GM12878 (cell line): ENCODE measurements at places on chromosomes 3 and 15. TPM values are rescaled to one million over a fixed set of nuclear protein-coding genes. Genes with fewer than 3 reads are reported as not detected.
A peak's percentile ranks its signal among the peaks of the same experiment; 100 is the strongest.

FAM240A gene
- total RNA-seq, result not detected in 2 replicates

GRCh38 chr3:70774641-70775040 lies 462.2 kb upstream of the MDFIC2 start:
- no peak for DNase-seq
- no peaks in the 10 kb centered on the region for H3K4me1 ChIP-seq
- no peaks in the 10 kb centered on the region for H3K36me3 ChIP-seq
- no peak overlapping the region for H3K4me3 ChIP-seq
- no peak overlapping the region for H3K27ac ChIP-seq
- H3K27me3 ChIP-seq, result no peaks in the 10 kb centered on the region

LYZL4 gene
- total RNA-seq, result not detected in 2 replicates

- H3K4me1 ChIP-seq, result peaks cover 8% of the 10 kb centered on the region
- DNase-seq, result no peak
- H3K4me3 ChIP-seq, result no peak overlapping the region
- H3K27ac ChIP-seq, result no peak overlapping the region
- no peaks in the 10 kb centered on the region for H3K36me3 ChIP-seq
- H3K27me3 ChIP-seq, result no peaks in the 10 kb centered on the region
Observed at GRCh38 chr3:9908286-9908685, 5.6 kb downstream of the IL17RE start.

TRIM59 gene
- total RNA-seq, result 27.2 and 29.6 TPM in 2 replicates

- no peaks in the 10 kb centered on the region; the same call in 1 of the 2 replicates for H3K36me3 ChIP-seq
- H3K27me3 ChIP-seq, result no peaks in the 10 kb centered on the region
- DNase-seq, result no peak
- H3K4me1 ChIP-seq, result peaks cover 11% of the 10 kb centered on the region; the same call in 1 of the 2 replicates
- no peak overlapping the region for H3K4me3 ChIP-seq
- H3K27ac ChIP-seq, result peak overlapping the region; percentile 9; the same call in 1 of the 2 replicates
Observed at GRCh38 chr15:57091636-57092035, 173.2 kb downstream of the TCF12 start.

- no peak for DNase-seq
- no peaks in the 10 kb centered on the region for H3K4me1 ChIP-seq
- H3K27ac ChIP-seq, result no peak overlapping the region
- no peaks in the 10 kb centered on the region for H3K27me3 ChIP-seq
- H3K36me3 ChIP-seq, result no peaks in the 10 kb centered on the region
Observed at GRCh38 chr15:88484682-88485331, 17.3 kb downstream of the MRPS11 start.

GRCh38 chr3:31075876-31076275 lies 181.4 kb upstream of the GADL1 start:
- no peak overlapping the region for H3K27ac ChIP-seq
- DNase-seq, result no peak
- H3K36me3 ChIP-seq, result no peaks in the 10 kb centered on the region
- H3K4me1 ChIP-seq, result no peaks in the 10 kb centered on the region
- H3K27me3 ChIP-seq, result no peaks in the 10 kb centered on the region

DUOXA2 gene
- total RNA-seq, result not detected in 2 replicates

DNA sequence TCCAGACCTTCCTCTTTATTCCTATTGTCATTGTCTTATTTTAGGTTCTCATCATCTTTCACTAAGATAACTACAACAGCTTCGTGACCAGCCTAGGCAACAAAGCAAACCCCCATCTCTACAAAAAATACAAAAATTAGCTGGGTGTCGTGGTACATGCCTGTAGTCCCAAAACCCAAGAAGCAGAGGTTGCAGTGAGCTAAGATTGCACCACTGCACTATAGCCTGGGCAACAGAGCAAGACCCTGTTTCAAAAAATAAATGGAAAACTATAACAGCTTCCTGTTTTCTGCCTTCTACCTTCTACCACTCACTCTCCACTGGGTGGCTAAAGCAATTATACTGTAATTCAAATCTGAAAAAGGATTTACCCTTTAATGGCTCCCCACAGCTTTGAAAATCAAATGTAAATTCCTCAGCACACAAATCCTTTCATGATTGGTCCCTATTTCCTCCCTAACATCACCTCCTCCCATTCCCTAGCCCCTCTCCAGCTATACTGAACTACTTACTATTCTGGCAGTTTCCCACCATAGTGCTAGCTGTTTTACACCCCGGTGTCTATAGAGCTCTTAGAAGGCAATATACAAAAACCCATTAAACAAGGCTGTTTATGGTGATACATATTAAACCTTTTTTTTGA lies 33.4 kb downstream of the LRRFIP2 start:
- no peaks in the 10 kb centered on the region for H3K27me3 ChIP-seq
- no peak overlapping the region for H3K4me3 ChIP-seq
- no peak for DNase-seq
- H3K27ac ChIP-seq, result no peak overlapping the region
- peaks cover 26% of the 10 kb centered on the region for H3K4me1 ChIP-seq
- no peaks in the 10 kb centered on the region; the same call in 1 of the 2 replicates for H3K36me3 ChIP-seq

GRCh38 chr3:123568875-123569274 lies 16.0 kb downstream of the HACD2 start:
- no peaks in the 10 kb centered on the region for H3K27me3 ChIP-seq
- peaks cover 7% of the 10 kb centered on the region; the same call in 1 of the 2 replicates for H3K4me1 ChIP-seq
- no peak overlapping the region for H3K4me3 ChIP-seq
- no peak for DNase-seq

DNA sequence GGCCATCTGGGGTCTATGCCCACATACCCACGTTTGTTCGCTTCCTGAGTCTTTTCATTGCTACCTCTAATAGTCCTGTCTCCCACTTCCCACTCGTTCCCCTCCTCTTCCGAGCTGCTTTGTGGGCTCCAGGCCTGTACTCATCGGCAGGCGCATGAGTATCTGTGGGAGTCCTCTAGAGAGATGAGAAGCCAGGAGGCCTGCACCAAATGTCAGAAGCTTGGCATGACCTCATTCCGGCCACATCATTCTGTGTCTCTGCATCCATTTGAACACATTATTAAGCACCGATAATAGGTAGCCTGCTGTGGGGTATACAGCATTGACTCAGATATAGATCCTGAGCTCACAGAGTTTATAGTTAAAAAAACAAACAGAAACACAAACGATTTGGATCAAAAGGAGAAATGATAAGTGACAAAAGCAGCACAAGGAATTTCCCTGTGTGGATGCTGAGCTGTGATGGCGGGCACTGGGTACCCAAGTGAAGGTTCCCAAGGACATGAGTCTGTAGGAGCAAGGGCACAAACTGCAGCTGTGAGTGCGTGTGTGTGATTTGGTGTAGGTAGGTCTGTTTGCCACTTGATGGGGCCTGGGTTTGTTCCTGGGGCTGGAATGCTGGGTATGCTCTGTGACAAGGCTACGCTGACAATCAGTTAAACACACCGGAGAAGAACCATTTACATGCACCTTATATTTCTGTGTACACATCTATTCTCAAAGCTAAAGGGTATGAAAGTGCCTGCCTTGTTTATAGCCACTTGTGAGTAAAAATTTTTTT lies 35.9 kb downstream of the NR1I2 start:
- no peak for DNase-seq
- no peaks in the 10 kb centered on the region for H3K36me3 ChIP-seq
- no peaks in the 10 kb centered on the region for H3K4me1 ChIP-seq
- no peaks in the 10 kb centered on the region for H3K27me3 ChIP-seq

DNA sequence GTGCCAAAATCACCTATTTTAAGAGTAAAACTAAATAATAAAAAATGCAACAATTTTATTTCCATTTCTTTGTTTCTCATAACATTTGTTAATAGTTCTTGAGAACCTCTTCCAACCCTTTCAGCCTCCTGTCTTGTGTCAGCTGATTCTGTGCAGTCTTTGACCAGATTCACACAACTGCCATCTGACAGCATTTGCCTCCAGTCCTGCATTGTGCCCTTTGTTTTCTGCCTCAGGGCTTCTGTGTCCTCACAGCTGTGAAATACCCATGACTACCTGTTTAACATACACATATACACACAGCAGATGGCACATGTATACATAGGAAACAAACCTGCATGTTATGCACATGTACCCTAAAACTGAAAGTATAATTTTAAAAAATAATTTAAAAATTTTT lies 13.2 kb upstream of the CNTN6 start:
- no peak for DNase-seq
- no peaks in the 10 kb centered on the region for H3K27me3 ChIP-seq
- H3K36me3 ChIP-seq, result no peaks in the 10 kb centered on the region

- H3K27me3 ChIP-seq, result no peaks in the 10 kb centered on the region
- DNase-seq, result no peak
- H3K4me1 ChIP-seq, result no peaks in the 10 kb centered on the region
- H3K36me3 ChIP-seq, result no peaks in the 10 kb centered on the region
- no peak overlapping the region for H3K4me3 ChIP-seq
- H3K27ac ChIP-seq, result no peak overlapping the region
Observed at GRCh38 chr15:57773051-57773450, 66.5 kb downstream of the POLR2M start.

- peaks cover 22% of the 10 kb centered on the region for H3K36me3 ChIP-seq
- no peak overlapping the region for H3K27ac ChIP-seq
- no peak overlapping the region for H3K4me3 ChIP-seq
- DNase-seq, result no peak
- no peaks in the 10 kb centered on the region for H3K27me3 ChIP-seq
Observed at GRCh38 chr3:172355836-172356235, 92.4 kb downstream of the GHSR start.

DNA sequence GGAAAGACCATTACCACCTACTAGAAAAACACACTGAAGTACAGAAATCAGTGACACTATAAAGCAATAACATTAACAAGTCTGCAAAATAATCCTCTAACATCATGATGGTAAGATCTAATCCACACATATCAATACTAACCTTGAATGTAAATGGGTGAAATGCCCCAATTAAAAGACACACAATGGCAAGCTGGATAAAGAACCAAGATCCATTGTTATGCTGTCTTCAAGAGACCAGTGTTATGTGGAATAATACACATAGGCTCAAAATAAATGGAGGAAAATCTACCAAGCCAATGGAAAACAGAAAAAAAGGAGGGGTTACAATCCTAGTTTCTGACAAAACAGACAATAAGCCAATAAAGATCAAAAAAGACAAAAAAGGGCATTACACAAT lies 13.5 kb downstream of the OR5K3 start:
- no peak overlapping the region for H3K27ac ChIP-seq
- no peaks in the 10 kb centered on the region for H3K27me3 ChIP-seq
- H3K4me3 ChIP-seq, result no peak overlapping the region
- no peaks in the 10 kb centered on the region for H3K36me3 ChIP-seq
- no peak for DNase-seq

GRCh38 chr15:44712346-44713005 lies 1.2 kb downstream of the B2M start:
- DNase-seq, result no peak
- peak overlapping the region; percentile 99 for H3K4me3 ChIP-seq
- peaks cover 17% of the 10 kb centered on the region for H3K36me3 ChIP-seq
- peaks cover 26% of the 10 kb centered on the region for H3K4me1 ChIP-seq

DNA sequence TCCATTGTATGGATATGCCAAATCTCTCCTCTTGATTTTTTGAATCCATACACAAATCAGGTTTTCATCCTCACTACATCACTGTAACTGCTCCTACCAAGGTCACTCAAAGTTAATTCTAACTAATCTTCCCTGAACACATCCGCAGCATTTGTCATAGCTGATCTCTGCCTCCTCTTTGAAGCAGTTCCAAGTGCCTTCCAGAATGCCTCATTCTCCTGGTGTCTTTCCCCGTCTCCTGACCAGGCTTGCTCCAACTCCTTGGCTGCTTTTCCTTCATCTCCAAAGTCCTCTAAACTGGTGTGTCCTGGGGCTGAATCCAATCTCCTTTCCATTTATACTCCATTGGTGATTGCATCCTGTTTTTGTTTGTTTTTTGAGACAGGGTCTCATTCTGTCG lies 26.8 kb downstream of the KLHDC8B start:
- no peak overlapping the region for H3K4me3 ChIP-seq
- H3K27me3 ChIP-seq, result no peaks in the 10 kb centered on the region
- no peaks in the 10 kb centered on the region for H3K36me3 ChIP-seq
- DNase-seq, result no peak
- H3K4me1 ChIP-seq, result no peaks in the 10 kb centered on the region

GRCh38 chr15:80878242-80878866 lies 99.2 kb downstream of the CEMIP start:
- H3K4me3 ChIP-seq, result no peak overlapping the region
- no peak for DNase-seq
- H3K36me3 ChIP-seq, result no peaks in the 10 kb centered on the region

TARS3 gene
- total RNA-seq, result 4.1 and 5.1 TPM in 2 replicates

DOCK3 gene
- 0.03 TPM in 1 of 2 replicates, not detected in the other for total RNA-seq

GPR15 gene
- total RNA-seq, result 105 TPM in 2 replicates

DNA sequence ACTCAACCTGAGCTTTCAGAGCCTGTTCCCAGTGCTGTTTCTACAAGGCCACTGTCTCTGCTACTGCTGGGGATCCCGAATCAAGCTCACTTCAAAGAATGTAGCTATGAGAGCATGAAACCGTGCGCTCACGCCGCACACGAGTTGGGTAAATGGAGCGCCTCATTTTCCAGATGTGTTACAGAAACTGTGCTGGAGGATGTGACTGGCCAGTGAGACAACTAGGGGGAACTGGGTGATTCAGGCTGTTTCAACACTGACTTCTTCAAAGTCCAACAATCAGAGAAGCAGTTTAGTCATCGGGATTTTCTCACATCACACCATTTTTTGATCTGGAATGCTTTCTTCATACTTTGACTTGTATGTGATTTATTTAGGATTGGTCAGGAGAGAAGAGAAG lies 3.5 kb downstream of the ZNF710 start:
- H3K27me3 ChIP-seq, result no peaks in the 10 kb centered on the region
- H3K4me1 ChIP-seq, result peaks cover 39% of the 10 kb centered on the region
- DNase-seq, result no peak
- H3K4me3 ChIP-seq, result peak overlapping the region; percentile 79; the same call in 1 of the 2 replicates

GRCh38 chr3:185409957-185410356 lies 47.0 kb downstream of the MAP3K13 start:
- H3K4me1 ChIP-seq, result no peaks in the 10 kb centered on the region
- no peak overlapping the region for H3K4me3 ChIP-seq
- H3K27ac ChIP-seq, result no peak overlapping the region
- H3K36me3 ChIP-seq, result no peaks in the 10 kb centered on the region
- no peaks in the 10 kb centered on the region for H3K27me3 ChIP-seq
- no peak for DNase-seq

GRCh38 chr3:42302924-42303634 lies 37.1 kb upstream of the CCK start:
- peak; percentile 21 for DNase-seq
- H3K36me3 ChIP-seq, result no peaks in the 10 kb centered on the region
- peaks cover 8% of the 10 kb centered on the region; the same call in 1 of the 2 replicates for H3K4me1 ChIP-seq
- H3K27ac ChIP-seq, result peak overlapping the region; percentile 47; the same call in 1 of the 2 replicates
- H3K27me3 ChIP-seq, result no peaks in the 10 kb centered on the region

FSD2 gene
- total RNA-seq, result not detected in 2 replicates

HEXA gene
- 77.4 and 83.4 TPM in 2 replicates for total RNA-seq

GRCh38 chr3:119989981-119990655 lies 104.1 kb downstream of the GSK3B start:
- no peak for DNase-seq
- H3K4me1 ChIP-seq, result no peaks in the 10 kb centered on the region
- no peak overlapping the region for H3K27ac ChIP-seq
- H3K27me3 ChIP-seq, result no peaks in the 10 kb centered on the region
- H3K36me3 ChIP-seq, result no peaks in the 10 kb centered on the region; the same call in 1 of the 2 replicates
- no peak overlapping the region for H3K4me3 ChIP-seq

TEX264 gene
- total RNA-seq, result 41.8 and 45.2 TPM in 2 replicates
